ENCODE measurements at places on chromosomes 4 and X.

DNA sequence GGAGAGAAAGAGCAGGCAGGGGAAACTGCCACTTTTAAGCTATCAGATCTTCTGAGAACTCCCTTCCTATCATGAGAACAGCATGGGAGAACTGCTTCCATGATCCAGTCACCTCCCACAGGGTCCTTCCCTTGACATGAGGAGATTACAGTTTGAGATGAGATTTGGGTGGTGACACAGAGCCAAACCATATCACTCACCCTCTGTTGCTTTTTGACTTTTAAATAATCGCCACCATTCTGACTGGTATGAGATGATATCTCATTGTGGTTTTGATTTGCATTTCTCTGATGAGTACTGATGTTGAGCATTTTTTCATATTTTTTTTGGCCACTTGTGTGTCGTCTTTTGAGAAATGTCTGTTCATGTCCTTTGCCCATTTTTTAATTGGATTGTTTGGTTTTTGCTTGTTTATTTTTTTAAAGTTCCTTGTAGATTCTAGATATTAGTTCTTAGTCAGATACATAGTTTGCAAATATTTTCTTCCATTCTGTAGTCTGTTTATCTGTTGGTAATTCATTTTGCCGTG is 6.5 kb upstream of the PAQR3 start:
- no peak for DNase-seq

- DNase-seq = no peak
Observed at GRCh38 chr4:41420541-41420940, 117.4 kb upstream of the LIMCH1 start.

- DNase-seq = no peak
Observed at GRCh38 chr4:187127456-187127855, 403.8 kb upstream of the FAT1 start.

DNA sequence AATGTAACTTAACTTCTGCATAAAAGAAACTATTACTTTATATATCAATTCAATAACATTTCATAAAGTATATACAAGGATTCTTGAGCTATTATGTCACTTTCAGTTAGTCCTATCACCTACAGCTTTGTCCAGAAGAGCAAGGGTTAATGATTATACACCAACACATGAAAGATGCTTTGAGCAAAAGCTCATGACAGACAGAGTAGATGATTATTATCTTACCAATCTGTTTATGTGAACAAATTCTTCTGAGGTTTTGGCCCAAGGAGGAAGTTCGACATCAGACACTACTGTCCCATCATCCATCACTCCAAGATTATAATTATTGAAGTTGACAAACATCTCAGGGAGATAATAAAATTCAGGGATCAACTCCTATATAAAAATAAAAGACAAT is 166.7 kb upstream of the MAB21L2 start:
- DNase-seq = no peak
